HFFc6 (cell line): ENCODE measurements at places on chromosomes 11 and 22. TPM values are rescaled to one million over a fixed set of nuclear protein-coding genes. Genes with fewer than 3 reads are reported as not detected.

- peak; percentile 88 for DNase-seq
These were observed 10.0 kb downstream of the RELA start for GRCh38 chr11:65652511-65653228.

The MPEG1 gene
- not detected in 3 replicates for total RNA-seq

DNA sequence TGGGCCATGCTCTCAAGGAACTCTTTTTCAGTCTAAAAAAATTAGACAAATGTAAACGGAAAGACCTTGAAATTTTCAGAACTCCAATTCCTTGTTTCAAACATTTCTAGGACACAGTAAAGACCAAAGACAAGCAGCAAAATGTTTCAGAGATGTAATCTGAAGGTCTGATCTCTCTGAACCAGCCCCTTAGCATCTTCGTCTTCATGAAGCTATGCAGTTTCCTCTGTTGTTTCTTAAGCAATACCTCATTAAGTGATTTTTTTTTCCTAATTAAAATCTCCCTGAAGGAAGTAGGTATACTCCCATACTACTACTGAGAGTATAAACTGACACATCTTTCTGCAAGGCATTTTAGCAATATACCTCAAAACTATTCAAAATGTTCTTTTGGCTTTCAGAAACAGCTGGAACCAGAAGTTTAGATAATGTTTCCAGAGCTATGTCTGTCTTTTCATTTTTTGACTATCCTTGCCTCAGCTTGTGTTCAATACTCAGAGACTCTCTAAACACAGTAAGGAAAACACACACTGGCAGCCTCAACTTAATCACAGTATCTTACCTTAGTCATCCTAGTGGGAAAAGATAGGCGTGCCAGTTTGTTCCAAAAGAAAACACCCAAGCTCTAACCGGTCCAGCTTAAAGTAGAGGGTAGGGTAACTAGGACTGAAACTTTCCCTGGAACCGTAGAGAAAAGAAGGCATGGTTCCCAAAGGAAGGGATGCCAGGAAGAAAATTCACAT lies 25.1 kb downstream of the SBF2 start:
- peak; percentile 45 for DNase-seq

DNA sequence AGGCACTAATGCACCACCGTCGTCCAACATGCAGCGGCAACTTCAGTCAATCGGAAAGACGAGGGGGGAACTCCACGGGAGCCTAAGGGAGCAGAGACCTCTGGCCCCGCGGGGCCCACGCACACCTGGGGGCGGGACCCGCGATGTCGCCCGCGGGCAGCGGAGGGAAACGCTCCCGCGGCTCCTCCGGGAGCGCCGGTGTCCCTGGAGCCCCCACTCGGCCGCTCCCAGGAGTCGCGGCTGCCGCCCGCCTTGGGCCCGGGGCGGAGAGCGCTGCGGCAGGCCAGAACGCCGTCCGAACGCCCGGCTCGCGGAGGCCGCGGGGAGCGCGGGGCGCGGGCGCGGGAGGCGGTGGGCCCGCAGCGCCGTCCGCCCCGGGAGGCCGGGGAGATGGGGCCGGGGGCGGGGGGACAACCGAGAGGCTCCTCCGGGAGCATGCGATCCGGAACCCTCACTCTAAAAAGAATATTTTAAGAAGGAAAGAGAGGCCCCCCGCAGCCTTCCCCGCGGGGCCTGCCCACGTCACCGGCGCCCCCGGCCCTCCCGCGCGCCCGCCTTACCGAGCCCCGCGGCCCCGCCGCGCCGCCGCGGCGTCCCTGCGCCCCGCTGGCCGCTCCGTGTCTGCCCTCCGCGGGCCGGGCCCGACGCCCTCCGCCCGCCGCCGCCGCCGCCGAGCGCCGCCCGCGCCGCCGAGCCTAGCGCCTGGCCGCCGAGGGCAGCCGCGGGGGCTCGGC lies 86.6 kb upstream of the ARHGAP32 start:
- no peak for DNase-seq

The CBLIF gene
- not detected in 3 replicates for total RNA-seq
